ENCODE measurements at places on chromosomes 16 and 17. TPM values are rescaled to one million over a fixed set of nuclear protein-coding genes. Genes with fewer than 3 reads are reported as not detected.

CD300LF gene
- total RNA-seq = 1.1 TPM

PTRH2 gene
- 40.5 TPM for total RNA-seq

WNK4 gene
- total RNA-seq = 2.3 TPM

KRT39 gene
- not detected for total RNA-seq

GRCh38 chr17:79088247-79088996 lies 13.8 kb downstream of the ENGASE start:
- DNase-seq = no peak

DNA sequence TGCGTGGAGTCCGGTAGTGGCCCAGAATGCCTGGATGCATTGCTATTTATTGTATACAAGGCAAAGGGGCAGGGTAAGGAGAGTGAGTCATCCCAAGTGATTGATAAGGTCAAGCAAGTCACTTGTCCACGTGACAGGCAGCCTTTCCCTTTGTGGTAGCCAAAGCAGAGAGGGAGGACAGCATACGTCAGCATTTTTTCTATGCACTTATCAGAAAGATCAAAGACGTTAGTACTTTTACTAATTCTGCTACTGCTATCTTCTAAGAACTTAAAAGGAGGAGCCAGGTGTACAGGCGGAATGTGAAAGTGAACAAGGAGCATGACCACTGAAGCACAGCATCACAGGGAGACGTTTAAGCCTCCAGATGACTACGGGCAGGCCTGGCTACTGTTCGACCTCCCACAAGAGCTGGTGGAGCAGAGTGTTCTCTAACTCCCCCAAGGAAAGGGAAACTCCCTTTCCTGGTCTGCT lies 47.9 kb upstream of the ARL4D start:
- peak; percentile 86 for DNase-seq
